ENCODE measurements at places on chromosomes 12 and 14.

DNA sequence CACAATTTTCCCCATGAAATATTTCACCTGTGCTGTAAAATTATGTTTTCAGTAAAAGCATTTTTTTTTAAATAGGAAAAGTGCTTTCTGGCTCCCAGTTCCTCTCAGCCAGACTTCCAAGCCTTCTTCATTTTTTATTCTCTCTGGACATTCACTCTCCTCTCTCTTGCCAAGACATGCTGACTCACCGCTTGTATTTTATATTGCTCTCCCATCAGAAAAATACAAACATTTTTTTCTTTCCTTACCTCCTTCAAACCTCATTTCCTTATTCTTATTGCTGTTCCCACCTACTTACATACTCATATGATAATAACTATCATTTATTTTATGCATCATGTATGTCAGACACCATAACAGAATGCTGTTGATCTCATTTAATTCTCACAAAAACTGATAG is 37.7 kb upstream of the ZNF641 start:
- DNase-seq, result no peak

DNA sequence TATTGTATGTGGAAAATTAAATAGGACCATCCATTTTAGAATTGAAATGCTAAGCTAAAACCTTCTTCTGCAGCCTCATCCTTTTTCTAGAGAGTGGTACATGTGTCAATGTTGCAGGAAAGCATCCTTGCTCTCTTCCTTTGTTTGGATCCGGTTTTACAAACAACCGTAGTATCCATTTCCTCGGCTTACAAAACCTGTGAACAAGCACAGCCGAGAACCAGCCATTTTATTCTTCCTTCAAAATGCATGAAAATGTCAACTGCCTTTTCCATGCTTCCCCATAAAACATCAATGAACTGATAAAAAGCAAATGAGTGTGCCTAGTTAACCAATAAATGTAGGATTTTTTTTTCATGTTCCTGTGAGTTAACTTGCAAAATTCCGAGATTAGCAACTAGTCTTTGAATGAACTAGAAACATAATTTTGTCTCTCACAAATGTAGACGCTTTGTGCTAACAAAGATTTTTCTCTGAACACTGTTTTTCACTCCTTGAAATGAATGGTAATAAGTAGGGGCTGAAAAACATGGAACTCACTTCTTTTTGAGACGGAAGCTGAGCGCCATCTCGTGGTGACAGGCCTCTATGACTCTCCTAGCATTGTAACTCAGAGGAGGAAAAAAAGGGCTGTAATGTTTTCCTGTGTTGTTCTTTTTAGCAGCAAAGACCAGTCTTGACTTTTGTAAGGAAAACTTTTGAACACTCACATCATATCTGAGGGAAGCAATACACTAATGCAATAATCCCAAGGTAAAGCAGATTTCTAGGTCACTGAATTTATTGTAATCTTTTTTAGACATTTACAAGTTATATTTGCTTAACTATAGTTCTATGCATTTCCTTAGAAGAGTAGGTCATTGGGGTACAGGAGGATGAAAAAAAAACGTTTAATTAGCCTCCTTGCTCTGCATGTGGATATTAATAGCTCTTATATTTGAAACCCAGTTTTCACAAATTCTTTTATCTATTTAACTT is 157.4 kb upstream of the FOXG1 start:
- peak; percentile 76 for DNase-seq

DNA sequence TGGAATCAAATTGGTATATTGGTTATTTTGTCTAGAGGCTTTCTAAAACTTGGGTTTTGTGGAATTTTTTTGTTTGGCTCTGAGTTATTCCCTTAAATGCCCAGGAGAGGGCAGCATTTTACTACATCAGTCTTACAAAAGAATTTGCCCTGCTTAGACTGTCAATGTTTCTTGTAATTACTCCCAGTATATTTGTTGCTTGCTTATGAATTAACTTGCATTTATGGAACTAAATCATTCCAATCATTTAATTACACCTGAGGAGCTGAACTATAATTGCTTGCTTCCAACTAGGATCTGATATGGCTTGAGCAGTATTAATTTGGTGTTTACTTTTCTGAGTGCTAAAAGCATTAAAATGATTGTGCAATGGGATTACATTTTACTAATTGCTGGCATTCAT is 48.7 kb downstream of the MIPOL1 start:
- DNase-seq, result no peak

DNA sequence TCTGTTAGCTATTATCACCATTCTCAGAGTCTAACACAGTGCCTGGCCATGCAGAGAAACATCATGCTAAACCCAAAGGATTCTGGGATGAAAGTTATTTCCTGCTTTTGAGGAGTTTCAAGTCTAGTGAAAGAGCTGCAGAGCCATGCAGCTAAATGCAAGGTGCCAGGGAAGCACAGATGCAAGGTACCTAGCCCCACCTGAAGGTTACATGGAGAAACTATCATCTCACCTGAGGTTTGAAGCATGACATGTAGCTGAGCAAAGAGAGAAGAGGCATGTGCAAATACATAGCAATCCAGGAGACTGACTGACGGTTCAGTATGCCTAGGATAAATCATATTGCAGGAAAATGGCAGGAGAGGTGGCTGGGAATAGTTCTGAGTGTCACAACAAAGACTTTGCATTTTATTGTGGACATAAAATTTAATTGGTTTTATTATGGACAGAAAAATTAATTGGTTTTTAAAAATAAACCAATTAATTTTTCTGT is 170.4 kb downstream of the PRKD1 start:
- DNase-seq, result no peak

GRCh38 chr14:101026341-101026740 is 122.8 kb upstream of the RTL1 start:
- DNase-seq, result peak; percentile 26

GRCh38 chr12:27622436-27623195 is 73.6 kb upstream of the REP15 start:
- DNase-seq, result no peak

GRCh38 chr12:100758083-100758482 is 36.5 kb upstream of the ANO4 start:
- no peak for DNase-seq

- no peak for DNase-seq
Observed at GRCh38 chr14:100234511-100234910, 4.4 kb upstream of the YY1 start.

- no peak for DNase-seq
Observed at GRCh38 chr14:64035143-64035542, 182.3 kb downstream of the SYNE2 start.

DNA sequence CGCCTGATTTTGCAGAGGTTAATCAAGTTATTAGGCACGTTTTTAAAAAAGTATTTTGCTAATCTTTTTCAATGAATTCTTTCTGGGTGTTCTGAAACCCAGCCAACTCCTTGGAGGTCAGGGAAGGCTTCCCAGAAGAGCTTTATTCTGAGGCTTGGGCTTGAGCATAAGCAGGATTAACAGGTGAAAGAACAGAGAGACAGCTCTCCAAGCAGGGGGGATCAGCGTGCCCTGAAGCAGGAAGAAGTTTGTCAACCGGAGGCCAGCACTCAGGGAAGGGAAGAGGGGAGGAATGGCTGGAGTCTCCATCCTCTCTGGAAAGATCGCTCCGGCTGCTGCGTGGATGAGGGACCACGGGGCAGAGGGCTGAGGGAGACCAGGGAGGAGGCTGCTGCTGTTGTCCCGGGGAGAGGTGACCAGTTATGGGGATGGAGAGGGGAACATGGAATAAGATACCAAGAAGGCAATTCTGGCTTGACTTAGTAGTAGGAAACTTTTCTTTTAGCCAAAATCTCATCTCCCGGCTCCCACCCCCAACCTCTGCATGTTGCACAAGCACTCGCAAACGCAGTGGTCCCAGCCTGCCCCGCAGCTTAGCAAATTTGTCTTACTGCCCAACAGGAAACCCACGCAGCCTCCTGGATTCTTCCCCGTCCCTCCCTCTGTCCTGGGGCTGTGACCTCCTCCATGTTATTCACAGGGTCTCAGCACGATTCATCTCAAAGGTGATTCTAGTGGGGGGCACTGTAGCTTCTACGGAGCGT is 1.1 kb upstream of the SSH1 start:
- DNase-seq, result peak; percentile 56

Measured in right forelimb (tissue), 1 donor.